NCI-H1092 treated with DMSO at 0.1 percent for 48 hours (cell line): ENCODE measurements at places on chromosomes 1 and 21.

- no peak for DNase-seq
Observed at GRCh38 chr1:60759291-60759690, 323.1 kb upstream of the NFIA start.

DNA sequence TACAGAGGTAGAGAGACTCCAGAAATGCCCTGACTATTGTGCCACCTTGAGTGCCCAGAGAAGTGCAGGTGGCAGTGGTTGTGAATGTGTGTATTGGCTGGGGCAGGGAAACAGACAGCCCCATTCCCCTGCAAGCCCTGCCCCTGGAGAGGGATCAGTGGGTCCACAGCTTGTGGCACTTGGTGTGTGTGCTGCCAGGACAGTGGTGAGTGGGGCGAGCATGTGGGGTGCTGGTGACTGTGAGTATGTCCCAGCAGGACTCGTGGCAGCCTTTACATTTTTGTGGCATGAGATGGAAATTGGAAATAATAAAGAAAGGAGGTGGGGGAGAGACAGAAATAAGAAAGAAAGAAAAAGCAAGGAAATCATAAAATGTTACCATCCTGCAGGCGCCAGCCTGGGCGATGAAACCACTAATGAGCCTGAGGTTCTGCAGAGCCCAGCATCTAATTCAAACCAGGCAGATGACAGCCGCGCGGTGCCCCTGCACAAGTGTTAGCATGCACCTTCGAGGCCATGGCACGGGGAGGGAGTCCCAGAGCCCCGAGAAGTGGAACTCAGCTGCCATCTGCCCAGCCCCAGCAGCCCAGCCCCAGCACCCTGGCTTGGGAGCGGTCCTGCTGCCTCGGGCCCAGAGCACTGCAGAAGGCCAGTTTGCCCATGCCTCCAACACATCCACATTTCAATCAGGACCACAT, 49.1 kb upstream of the ZBTB40 start:
- DNase-seq, result no peak

- peak; percentile 2 for DNase-seq
Observed at GRCh38 chr1:158496374-158496773, 24.4 kb downstream of the OR10R2 start.

GRCh38 chr21:32353002-32353711, 39.7 kb downstream of the URB1 start:
- DNase-seq, result no peak

DNA sequence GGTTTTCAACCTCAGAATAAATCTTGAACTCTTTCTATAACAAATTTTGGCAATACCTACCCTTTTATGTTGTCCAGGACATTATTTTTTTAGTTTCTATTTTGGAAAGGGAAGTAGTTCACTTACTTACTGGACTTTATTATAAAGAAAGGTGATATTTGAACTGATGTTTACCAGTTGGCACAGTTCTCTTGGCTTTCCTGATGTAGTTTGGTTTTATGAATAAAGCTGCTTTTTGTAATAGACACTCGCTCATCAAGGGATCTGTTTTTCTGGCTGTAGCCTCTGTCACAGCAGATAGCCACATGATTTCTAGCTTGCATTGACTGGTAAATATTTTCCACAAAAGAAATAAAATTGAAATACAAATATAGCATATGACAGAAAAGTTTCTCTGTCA, 40.9 kb upstream of the METTL18 start:
- DNase-seq, result no peak

- no peak for DNase-seq
Observed at GRCh38 chr1:232221802-232222499, 408.0 kb downstream of the SIPA1L2 start.

DNA sequence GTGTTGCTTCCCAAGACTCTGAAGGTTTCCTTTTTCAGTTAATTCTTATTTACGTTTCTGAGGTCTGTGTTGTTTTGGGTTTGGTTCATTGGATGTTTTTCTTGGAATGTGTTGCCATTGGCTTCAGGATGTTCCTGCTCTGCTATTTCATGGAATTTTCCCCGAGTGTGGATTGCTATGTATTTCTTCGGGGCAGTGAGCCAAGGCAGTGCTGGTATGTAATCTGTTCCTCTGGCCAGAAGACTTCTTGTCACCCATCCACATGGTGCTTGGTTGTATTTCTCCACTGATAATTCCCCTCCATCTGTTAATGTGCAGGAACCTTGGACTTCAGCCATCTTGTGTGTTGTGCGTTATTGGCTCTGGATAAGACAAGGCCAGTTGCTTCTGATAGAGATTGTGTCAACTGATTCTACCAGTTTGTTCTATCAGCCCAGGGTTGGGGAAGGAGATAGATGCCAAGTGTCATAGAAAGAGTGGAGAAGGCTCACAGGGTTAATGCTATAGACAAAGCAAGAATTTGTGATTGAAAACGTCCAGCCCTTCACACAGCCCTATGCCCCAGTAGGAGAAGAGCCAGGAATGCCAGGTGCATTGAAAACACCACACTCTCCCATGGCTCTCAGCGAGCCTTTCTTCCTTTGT, 505.2 kb downstream of the PLPP3 start:
- no peak for DNase-seq

- DNase-seq, result no peak
Observed at GRCh38 chr1:227560393-227561173, 2.8 kb upstream of the ZNF678 start.

- no peak for DNase-seq
Observed at GRCh38 chr1:156581661-156582387, 2.3 kb downstream of the TTC24 start.

- no peak for DNase-seq
Observed at GRCh38 chr1:215292932-215293331, 210.4 kb downstream of the KCNK2 start.
